ENCODE measurements at places on chromosomes 6 and 20.

DNA sequence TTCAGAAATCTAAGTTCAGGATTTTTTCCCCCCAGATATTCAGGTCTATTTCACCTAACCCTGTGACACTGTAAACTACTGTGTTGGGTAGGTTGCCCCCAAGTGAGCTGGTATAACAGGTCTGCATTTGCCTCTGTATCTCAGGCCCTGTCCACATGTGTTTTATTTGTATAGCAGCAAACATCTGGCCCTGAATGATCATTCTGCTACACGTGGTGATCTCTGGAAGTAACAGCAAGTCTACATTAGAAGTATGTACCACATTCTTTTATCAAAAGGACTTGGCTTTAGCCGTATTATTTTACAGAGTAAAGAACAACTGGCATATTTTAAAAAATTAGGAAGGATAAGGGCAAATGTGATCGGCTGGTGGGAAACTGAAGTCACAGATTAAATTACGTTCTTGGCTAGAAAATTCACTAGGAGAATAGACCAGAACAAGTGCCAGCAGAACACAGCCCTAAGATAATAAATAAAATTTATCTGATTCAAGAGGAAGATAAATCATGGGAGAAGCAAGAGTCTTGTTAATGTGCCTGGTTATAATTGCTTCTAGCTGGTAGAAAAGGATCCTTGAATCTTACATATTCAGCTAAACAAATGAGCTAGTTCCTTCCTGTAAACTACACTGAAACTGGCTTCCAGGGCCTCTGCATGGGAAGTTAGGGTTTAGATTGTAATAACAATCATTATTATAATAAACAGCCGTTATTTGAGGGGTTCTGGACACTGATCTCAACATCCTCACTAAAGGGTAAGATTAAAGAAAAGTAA is 192.1 kb downstream of the SAMD5 start:
- no peak for DNase-seq

DNA sequence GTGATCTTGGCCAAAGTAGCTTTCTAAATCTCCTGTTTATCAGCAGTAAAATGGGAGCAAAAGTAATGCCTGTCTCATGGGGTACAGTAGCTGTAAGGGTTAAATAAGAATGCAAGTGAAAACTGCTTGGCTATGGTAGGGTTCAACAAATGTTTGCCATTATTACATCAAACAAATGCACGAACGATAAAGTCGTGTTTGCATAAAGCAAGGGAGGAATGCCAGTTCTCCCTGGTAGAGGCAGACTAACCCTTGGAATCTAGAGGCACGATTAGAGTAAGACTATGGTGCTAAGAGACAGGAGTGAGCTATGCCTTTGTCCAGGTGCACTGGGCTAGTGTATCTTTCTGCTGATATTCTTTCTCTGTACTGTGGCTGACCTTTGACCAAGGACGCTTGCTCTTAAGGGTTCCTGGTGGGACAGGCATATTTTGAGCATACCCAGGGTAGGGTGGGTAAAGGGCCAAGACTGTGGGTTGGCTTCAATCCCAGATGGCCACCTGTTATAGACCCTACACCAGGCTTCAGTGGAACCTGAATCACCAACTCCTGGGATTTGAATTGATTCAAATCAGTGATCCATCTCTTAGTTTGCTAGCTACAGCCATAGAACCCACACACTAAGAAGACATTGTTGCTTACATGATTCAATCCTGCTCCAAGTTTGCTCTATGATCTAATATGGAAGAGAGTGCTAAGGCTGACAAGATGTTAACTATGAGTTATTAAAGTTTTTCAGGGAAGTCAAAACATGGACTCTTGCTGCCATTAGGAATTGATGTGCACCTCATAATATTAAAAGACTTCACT is 139.9 kb downstream of the CCDC170 start:
- DNase-seq: no peak

- DNase-seq: no peak
Observed at GRCh38 chr6:12528136-12528535, 188.4 kb upstream of the PHACTR1 start.

DNA sequence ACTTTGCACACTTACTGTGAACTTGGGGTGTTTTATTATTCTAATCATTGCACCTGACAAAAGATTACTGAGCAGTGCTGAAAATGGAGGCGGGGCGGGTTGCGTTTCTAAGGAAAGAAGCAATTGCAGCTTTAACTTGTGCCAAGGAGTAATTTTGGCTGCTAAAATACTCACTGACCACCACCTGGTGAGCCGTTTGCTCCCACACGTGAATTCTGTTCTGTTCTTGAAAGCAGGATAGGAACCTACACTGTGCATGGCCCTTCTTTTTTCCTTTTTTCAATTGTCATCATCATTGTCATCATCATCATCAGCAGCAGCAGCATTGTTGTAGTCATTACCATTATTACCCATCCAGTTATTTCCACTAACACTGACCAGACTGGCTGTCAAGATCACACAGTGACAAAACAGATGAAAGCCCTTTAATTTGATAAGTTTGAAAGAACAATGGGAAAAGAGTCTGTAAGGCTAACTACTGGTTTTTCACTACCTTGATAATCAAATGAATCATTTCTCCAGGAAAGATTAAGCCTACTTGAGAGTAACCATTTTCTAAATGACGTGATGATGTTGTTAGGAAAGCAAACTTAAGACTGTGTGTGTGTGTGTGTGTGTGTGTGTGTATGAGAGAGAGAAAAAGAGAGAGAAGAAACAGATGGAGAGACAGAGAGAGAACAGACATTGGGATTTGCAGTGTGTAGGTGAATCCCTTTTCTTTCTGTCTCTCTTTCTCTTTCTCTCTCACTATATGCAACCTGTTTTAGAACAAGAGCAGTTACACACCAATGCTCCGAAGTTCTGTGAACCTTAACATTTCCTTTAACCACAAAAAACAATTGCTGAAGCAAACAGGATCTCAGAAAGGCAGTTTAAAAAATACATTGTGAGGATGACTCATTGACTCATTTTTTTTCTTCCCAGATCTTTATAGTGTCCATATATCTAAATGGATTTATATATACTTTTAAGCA is 3.8 kb downstream of the RIPOR2 start:
- no peak for DNase-seq

DNA sequence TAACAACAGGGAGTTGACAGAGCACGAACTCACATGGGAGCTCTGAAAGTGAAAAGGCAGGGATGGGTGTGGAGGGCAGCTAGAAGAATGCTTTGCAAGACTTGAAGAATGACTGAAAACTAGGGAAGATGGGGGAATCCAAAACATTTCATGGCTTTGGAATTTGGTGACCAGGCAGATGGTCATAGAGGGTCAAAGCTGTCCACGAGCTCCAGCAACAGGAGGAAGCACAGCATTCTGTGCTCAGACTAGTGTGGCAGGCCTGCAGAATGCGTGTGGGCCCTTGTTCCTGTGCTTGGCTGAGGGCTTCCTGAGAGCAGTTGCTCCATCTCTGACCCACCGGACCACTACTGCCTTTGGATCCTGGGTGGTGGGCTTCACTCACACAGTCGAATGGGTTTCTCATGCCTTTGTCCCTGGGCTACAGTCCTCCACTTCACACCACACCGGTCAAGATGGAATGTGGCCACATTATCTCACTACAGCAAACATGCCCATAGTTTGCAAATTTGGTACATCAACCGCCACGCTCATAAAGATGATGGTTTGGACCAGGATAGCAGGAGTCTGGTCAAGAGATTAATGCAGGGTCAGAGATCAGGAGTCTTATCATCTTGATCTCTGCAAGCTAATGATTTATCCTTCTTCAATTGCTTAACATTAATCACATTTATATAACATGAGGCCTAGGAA is 100.7 kb downstream of the SGK1 start:
- DNase-seq: no peak

- no peak for DNase-seq
Observed at GRCh38 chr6:30720738-30721197, 616 bp downstream of the TUBB start.

Data from NCI-H187 treated with DMSO at 0.1 percent for 48 hours (cell line).